ENCODE measurements at places on chromosomes 5 and 9.

DNA sequence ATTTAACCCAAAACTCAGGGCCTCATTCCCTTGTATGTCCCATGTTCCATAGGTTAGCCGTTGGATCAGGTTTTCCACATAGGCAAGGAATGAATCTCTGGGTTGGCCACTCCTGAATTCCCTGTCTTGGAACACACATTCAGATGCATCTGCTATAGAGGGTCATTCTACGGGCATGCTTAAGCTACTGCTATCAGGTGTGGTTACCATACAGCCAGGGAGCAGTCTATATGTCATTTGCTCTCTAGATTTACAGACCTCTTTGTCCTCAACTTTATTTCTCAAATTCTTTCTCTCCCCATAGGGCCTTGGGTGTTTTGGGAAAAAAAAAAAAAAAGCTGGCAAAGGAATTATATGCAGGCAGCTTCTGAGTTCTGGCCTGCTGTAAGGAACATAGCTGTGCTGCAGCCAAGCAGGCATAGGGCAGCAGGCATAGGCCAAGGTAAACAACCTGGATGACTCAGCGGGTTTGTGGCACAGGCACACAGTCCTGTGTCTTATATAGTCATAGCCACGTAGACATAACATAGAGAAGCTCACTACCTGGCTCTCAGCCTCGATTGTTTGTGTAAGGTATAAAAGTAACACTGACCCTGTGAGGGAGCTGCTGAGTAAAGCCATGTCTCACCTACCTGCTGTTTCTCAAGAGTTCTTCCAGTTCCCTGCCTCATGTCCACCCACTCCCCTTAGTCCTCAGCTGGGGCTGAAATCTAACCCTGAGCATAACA is 141.5 kb downstream of the OSTF1 start:
- DNase-seq: no peak

- no peak for DNase-seq
Measured at GRCh38 chr5:32955814-32956213, 244.7 kb downstream of the NPR3 start.

GRCh38 chr5:17964067-17964466 is 329.8 kb downstream of the TAF11L14 start:
- no peak for DNase-seq

GRCh38 chr9:18980189-18980588 is 52.8 kb downstream of the SAXO1 start:
- no peak for DNase-seq

DNA sequence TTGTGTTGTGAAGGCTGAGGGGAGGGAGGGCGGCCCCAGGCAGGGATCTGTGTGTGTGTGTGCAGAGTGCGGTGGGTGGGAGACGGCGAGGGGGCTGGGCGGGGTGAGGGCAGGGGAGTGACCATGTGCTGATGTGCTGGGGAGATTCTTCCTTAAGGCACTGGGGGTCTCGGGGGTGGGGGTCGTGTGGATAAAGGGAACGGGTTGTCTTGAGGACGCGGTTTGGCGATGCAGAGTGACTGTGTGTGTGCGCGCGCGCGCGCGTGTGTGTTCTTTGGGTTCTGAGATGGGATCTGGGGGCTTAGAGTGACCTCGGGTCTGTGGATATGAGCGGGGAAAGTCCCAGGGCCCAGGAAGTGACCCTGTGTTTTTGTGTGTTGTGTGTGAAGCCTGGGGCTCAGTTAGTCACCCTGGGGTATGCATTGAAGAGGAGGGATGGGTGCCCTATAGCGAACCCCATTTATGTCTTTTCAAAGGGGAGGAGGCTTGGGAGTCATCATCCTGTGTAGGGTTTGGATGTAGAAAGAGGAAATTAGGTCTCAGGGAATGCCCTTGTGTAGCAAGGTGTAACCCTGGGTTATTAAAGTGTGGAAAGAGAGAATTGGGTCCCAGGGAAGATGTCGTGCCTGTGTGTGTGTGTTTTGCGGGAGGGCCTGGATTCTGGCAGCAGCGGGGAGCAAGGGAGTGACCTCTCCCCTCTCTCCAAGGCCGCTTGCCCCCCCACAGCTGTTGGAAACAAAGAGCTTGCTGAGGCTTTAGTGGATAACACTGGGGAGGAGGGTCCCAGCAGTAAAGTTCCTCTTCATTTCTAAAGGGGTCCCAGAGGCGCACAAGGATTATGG is 1.4 kb downstream of the TMEFF1 start:
- DNase-seq: no peak

DNA sequence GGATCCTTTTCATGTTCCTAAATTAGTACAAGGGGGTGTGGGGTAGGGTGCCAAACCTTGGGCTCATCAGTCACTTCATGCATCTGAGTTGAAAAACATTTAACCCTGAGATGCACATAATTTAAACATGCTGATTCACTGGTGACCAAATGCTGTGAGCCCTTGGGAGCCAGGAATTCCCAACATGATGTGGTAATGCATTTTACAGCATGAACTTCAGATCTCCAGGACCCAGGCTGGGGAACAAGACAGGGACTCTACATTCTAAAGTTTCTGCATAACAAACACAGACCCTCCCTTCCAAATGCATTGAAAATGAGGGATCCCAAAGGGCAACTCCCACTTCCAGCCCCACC is 322.2 kb downstream of the NDUFS4 start:
- no peak for DNase-seq

DNA sequence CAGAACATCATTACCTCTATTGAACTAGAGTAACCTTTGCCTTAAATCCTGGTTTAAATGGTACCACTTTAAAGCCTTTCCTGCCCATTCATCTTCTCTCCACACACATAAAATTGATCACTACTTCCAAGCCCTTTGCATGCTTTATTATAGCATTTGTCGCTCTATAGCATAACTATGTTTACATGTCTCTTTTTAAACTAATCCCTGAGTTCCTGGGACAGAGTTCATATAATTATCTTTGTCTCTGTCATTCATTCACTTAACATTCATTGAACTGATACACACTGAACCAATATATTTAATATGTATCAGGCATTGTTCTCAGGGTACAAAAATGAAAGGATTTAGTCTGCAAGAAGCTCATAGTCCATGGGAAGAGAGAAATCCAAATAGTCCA is 37.3 kb downstream of the RECK start:
- DNase-seq: no peak

DNA sequence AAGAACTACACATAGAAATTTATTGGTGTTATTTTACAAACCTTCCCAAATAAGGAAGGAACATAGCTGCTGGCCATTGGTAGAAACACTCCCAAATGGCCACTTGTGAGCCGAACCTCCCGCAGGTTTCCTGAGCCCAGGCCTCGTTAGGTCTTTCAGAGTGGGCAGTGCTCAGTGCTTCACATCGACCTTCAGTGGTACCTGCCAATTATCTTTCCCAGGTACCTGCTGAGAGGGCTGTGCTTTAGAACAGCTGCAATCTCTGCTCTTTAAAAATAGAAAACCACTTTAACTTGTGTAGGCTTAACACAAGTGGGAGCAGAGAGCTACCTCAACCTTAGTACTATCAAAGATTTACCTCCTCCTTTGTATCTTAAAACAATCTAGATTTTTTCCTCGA is 334.1 kb downstream of the RFX3 start:
- DNase-seq: no peak

DNA sequence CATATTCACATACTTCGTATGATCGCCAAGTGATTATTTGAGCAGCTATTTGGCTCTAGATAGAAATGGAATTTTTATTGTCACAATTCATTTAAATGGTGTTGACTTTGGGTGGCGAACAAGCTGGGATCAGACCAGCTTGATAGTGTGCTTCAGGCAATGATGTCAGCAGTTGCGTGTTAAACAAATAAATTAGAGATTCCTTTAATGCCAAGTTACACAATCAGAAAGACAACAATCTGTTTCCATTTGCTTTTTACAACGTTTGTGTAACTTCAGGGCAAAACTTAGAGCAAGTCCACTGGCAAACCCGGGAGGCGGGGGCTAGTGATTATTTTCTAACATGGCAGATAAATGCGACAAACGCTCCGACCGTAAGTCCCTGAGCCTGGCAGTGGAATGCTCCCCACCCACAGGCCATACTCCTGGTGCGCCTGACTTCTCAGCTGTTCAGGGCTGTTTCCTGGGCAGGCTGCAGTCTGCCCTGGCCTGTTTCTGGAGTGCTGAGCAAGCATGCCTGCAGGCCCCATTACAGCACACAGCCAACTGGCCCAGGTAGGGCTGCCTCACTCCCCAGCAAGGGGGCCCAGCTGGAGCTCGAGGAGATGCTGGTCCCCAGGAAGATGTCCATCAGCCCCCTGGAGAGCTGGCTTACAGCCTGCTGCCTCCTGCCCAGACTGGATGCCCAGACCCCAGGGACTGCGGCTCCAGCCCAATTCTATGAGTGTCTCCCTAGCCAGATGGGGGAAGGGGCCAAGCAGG is 88.7 kb downstream of the BASP1 start:
- no peak for DNase-seq

- DNase-seq: no peak
Measured at GRCh38 chr5:53109056-53109442, 508 bp downstream of the MOCS2 start.

- DNase-seq: no peak
Measured at GRCh38 chr5:76125888-76126287, 42.7 kb downstream of the SV2C start.

DNA sequence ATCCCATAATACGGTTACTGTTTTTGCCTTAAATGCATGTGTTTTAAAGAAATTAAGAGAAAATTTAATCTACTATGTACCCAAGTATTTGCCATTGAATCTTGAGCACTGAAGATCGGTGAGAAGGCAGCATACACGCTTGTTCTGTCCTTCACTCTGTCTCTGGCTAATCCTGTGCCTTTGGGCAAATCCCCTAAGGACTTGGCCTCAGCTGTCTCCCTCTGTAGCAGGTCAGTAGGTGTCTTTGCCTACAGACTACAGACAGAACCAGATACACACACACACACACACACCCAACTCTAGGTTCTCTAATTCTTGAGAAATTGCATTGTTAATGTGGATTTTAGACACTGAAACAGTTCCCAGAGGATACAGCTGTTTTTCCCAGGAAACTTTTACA is 117.4 kb downstream of the WDR41 start:
- no peak for DNase-seq

DNA sequence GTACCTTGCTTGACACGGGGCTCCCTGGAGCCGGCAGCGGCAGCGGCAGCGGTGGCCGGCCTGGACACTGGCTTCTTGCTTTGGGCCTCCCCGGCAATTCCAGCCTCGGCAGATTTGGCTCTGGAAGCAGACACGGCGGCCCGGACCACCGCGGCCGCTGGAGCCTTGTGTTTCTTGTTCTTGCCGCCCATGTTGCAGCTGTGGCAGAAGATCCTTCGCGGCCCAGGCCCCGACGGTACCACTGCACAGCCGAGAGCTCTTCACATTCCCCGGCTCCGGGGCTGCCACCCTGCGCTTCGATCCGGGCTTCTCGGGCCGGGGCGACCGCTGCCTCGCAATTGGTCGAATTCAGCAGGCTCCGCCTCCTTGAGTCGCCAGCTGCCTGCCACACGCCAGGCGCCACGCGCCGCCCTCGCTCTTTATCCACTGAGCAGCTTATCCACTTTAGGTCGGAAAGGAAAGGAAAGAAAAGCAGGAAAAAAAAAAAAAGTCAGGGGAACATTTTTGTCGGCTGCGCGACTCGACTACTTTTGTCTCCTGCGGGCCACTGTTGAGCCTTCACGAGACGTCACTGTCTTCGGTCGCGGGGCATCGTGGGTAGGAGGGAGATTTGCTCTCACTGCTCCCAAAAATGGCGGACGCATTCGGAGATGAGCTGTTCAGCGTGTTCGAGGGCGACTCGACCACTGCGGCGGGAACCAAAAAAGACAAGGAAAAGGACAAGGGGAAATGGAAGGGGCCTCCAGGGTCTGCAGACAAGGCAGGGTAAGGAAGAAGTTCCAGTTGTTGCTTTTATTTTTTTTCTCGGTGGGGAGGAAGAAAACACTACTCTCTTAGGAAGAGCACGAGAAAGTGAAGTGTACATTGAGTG is at the start of the genes DHX29 and MTREX:
DHX29 (minus strand) TSS at position 312 of the 871 bp plus-strand sequence; CDS start at position 191, 121 bp downstream.
MTREX (plus strand) TSS at position 607 of the 871 bp plus-strand sequence; CDS start at position 632, 25 bp downstream.
- DNase-seq: peak; percentile 80

- no peak for DNase-seq
Measured at GRCh38 chr5:126120939-126121338, 302.3 kb upstream of the GRAMD2B start.
